Stimulated activated CD4-positive, alpha-beta T cell treated with anti-CD3 and anti-CD28 coated beads, Interleukin-1b, Interleukin-23, amount 100 ng/mL, for 1 hour (primary cell): ENCODE measurements at places on chromosomes 2 and 18.
A peak's percentile ranks its signal among the peaks of the same experiment; 100 is the strongest.

DNA sequence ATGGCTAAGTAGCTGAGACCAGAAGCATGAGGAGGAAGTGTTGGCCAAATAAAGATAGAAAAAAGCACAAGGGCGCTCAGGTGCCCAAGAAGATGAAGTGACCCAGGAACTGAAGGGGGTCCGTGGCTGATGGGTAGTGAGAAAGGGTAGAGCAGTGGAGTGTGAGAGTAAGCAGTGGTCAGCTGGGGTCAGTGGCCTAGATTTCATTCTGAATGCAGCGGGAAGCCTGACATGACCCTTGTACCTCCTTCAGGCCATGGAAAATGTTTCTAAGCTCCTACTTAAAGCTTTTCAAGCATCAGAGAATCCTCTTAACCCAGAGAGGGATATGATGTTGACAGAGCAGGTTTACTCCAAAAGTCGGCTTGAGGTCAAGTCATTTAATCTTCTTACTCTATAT is 89.0 kb upstream of the UNC80 start:
- DNase-seq: no peak

- no peak for DNase-seq
These were observed 452.4 kb upstream of the RGPD4 start for GRCh38 chr2:107374249-107374648.

GRCh38 chr18:11937874-11938478 is 29.9 kb upstream of the MPPE1 start:
- peak; percentile 53 for DNase-seq

- no peak for DNase-seq
These were observed 101.6 kb downstream of the AP1S3 start for GRCh38 chr2:223735659-223736244.

GRCh38 chr2:64317707-64318475 is 136.1 kb upstream of the LGALSL start:
- DNase-seq: no peak

DNA sequence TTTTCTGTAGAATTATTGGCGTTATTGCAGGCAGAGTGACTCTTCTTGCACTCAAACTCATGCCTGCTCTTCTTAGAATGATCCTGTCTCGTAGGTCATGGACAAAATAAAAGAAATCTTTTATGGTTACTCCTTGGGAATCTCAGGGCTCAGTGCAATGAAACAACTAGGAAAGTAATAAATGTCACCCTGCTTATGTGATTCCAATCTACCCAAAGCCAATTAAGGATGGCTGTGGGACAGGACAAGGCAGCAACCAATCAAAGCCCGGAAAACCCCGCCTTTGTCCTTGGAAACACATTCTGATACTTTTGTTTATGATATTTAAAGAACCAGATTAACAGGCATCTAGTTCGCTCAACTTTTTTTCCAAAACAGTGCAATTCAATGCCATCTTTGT is 53.0 kb downstream of the GRB14 start:
- DNase-seq: no peak

DNA sequence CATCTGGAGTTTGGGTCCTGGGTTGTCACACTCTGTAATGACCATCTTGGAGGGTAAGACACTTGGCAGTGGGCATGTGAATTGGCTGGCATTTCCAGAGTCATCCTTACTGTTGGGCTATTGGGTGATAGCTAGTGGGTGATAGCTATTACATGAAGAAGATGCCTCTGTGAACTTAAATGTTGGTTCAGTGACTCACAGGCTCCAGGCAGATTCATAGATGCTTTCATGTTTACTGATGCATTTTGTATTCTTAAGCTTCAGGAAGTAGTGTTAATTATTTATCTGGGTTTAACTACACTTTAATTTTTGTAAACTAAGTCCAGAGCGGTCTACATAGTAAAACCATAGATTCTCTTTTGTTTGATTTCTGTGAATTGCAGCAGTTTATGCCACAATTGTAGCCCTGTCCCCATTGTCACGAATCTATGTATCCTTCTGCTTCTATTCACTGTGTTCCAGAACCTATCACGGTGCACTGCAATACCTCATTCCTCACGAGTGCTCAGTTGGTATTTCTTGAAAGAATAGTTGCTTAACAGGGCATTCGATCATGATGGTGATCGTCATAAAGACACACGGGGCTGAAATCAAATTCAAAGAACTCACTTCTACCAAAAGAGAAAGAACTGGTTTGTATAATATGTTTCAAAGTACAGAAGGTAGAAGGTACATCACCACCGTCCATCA is 79.7 kb downstream of the GBX2 start:
- DNase-seq: no peak

DNA sequence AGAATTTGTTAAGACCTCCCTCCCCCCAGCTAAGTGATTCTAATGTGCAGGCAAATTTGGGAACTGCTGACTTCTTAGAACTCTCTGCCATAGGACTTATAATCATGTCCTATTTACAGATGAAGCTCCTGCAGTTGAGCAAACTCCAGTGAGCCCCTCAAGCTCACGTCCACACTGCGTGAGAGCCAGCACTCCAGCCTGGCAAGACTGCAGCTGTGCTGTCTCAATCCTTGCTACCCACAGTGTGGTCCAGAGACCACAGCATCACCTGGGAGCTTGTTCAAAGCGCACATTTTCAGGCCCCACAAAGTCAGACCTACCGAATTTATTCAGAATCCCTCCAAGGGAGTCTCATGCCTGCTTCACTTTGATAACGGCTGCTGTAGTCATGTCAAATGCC is 243.2 kb upstream of the RAB12 start:
- DNase-seq: no peak

GRCh38 chr2:128651000-128651399 is 332.3 kb upstream of the HS6ST1 start:
- DNase-seq: no peak

DNA sequence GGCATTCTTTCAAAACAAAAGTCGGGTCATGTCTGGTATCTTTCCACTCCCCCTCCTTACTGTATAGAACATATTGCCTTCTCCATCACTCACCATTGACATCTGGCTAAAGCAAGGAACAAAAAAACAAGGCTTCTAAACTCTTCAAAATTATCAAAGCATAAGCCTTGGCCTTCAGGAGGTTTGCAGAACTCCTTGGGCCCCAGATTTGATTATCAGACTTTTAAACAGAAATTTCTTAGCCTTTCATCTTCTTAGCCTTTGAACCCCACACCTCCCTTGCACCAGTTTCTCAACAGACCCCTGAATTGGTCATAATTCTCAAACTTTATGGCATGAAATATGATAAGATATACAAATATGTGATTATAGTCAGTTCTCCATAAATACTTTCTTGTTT is 59.8 kb upstream of the XDH start:
- DNase-seq: no peak

- no peak for DNase-seq
These were observed 248.7 kb downstream of the RNF152 start for GRCh38 chr18:61643884-61644647.

DNA sequence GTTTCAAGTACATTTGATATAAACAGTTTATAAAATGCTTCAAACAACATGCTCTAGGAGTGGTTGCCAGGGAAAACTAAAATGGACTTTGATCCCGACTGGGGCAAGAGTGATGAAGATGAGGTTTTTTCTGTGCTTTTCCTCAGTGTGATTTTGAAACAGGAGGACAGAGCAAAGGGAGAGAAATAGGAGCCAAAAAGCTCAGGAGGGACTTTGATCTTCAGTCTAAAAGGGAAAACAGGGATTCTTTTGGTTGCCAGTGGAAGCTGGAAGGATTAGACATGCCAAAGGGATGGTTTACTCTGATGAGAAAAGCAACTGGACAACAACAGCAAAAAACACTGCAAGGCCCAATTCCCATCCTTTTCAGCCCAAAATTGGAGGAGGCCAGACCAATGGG is 95.5 kb downstream of the LTBP1 start:
- DNase-seq: no peak

DNA sequence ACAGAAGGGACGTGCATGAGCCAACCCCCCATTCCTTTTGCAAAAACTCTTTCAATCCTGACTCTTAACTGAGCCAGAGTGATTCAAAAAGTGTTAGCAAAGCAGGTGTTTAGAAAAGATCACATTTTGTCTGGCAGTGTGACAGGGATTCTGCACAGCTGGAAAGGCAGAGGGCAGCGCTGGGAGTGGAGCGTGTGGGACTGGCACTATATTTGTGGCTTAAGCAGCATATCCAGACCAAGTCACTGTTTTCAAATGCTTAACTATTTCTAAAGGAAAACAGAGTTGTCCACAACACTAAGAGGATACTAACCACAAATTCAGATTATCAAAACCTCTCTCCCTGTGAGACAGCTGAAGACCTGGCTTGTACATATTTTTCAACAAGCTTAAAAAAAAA is 19.0 kb downstream of the CABYR start:
- no peak for DNase-seq

- no peak for DNase-seq
These were observed 164.1 kb downstream of the GLI2 start for GRCh38 chr2:120899771-120900170.

DNA sequence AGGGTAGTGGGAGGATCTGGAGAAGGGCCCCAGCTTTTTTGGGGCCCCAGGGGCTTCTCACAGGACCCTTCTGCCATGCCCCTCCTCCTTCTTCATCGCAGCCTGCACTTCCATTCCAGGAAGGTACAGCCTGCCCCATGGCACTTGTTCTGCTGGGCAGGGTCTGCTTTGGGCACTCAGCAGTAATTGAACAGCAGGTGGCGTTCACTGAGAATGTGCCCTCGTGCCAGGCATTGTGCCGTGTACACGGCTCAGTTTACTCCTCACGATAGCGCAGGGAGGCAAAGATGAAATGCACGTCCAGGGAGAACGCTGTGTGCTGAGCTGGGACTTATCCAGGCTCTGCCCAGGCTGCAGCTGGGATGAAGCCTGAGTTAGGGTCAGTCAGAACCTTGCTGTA is 54.8 kb upstream of the ASB18 start:
- no peak for DNase-seq

DNA sequence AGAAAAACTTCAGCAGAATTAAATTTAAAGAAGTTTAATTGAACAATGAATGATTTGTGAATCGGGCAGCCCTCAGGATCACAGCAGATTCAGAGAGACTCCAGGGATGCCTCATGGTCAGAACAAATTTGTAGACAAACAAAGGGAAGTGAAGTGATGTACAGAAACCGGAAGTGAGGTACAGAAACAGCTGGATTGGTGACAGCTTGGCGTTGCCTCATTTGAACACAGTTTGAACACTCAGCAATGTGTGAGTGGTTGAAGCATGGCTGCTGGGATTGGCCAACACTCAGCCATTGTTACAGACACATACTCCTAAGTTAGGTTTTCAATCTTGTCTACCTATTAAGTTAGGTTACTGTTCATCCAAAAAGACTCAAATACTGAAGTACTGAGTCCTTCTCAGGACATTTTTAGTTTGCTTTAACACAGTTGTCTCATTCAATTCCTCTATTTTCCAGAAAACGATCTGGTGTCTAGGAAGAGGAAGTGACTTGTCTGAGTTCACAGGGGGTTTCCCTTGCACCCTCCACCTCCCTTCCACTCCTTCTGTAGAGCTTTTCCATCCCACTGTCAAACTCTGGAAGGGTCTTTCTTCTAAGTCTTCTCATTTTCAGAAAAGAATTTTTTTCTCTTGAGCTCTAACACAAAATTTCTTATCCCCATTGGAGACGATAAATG is 137.9 kb downstream of the SLC4A3 start:
- no peak for DNase-seq

DNA sequence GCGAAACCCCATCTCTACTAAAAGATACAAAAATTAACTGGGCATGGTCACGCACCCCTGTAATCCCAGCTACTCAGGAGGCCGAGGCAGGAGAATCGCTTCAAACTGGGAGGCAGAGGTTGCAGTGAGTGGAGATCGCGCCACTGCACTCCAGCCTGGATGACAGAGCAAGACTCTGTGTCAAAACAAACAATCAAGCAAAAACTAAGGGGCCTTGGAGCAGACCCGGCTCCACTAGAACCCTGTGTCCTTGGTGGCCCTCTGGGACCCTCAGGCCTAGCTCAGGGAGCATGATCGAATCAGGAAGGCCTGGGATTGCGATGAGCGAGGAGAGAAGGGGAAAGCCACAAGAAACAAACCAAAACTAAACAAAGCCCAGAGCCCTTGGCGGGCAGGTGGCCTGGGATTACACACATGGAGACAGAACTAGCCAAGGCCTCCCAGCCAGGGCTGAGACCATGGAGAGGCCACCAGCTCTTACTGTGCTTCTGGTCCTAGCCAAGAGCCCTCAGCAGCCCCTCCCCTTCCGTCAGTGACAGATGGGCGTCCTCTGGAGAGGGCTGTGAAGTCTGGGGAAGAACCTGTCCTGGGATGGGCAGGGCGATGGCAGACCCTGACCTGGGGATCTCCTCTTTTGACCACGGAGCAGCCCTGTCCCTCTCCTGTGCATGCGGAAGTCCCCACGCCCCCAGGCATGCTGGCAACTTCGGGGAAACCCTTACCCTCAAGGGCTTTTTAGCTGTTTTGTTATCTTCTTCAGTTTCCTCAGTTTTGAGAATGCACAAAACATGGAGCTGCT is 27.4 kb upstream of the CATIP start:
- DNase-seq: no peak
